ENCODE measurements at places on chromosomes 6 and 20.

GRCh38 chr6:98107801-98108200 is 726.6 kb upstream of the POU3F2 start:
- no peak for DNase-seq

- DNase-seq, result no peak
Measured at GRCh38 chr6:131001111-131001736, 61.8 kb downstream of the EPB41L2 start.

- DNase-seq, result no peak
Measured at GRCh38 chr6:12832226-12832735, 115.7 kb downstream of the PHACTR1 start.

- no peak for DNase-seq
Measured at GRCh38 chr6:136410201-136411024, 120.8 kb upstream of the BCLAF1 start.

GRCh38 chr20:703006-703405 is 27.4 kb upstream of the SCRT2 start:
- no peak for DNase-seq

DNA sequence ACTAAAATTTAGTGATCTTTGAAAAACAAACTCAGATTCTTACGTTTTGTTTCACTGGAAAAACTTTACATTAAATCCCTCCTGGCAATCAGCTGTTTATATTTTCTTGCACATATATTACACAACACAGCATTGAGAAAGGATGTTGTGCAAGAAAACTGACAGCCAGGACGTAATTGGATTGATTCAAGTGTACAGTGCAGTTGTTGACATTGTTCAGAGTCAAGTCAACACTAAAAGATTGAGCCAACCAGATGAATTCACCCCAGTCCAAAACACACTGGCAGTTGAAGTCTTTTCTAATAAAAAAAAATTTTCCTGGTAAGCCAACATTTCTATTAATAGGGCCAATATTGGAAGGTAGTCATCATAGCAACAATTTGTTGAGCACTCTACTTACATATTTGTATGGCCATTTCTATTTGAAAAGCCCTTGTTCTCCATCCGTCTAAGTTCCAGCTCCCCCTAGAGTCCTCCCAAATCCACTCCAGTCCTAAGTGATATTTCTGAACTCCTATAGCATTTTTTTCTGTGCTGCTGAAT is 20.9 kb upstream of the VNN1 start:
- DNase-seq, result no peak

DNA sequence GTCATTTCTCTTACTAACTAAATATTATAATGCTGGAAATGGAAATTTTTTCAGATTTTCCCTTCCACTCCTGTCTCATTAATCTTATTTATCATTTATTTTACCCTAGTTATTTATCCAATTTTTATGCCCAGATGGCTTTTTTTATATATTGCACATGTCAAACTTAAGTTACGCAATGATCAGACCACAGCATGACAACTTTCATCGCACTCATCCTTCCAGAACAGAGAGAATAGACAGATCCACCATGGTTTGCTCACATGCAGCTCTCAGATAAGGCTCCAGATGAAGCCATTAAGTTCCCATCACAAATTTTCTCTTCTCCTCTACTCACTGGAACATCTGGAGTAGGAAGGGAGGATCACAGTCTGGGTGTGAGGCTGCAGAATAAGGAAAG is 48.7 kb downstream of the MAP7 start:
- DNase-seq, result no peak

DNA sequence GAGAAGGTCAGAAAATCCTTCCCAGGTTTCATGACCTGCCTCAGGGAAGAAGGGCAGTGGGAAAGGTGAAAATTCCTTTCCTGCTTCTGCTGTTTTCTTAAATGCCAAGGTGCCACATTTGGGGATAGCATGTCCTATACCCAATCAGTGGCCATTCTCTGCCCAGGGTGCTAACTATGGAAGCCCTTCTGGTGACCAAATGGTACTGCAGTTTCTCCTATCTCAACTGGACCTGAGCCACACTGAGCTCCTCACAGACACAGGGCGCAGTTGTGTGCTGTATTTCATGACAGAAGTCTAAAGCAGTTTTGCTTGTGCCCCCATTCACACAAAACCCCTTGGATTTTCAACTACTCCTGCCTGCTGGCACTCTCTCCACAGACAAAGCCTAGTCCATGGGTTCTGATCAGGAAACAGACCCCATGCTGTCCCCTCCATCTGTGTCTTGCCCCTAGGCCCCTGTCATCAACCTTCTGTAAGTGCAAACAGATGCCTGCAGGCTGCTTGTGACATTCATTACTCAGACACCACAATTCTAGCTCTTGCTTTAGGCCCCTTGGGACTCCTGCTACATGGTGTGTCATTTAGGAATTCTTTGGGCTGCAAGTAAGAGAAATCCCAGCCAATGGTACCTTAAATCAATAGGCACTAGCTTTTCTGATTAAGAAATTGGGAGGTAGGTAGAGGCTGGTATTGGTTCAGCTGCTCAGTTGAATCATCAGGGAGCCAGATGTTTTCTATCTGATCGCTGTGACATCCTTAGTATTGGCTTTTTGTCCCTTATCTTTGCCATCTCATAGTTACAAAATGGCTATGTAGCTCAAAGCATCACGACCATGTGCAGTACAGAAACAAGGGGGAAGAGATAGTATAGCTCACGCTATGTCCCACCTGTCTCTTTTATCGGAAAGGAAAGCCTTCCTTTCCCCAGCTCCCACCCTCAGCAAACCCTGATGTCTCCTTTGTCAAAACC is 147.8 kb downstream of the CD83 start:
- no peak for DNase-seq

GRCh38 chr6:3798055-3798919 is 46.8 kb upstream of the PXDC1 start:
- DNase-seq, result no peak

GRCh38 chr6:31829633-31830283 is 2.2 kb downstream of the HSPA1B start:
- no peak for DNase-seq

DNA sequence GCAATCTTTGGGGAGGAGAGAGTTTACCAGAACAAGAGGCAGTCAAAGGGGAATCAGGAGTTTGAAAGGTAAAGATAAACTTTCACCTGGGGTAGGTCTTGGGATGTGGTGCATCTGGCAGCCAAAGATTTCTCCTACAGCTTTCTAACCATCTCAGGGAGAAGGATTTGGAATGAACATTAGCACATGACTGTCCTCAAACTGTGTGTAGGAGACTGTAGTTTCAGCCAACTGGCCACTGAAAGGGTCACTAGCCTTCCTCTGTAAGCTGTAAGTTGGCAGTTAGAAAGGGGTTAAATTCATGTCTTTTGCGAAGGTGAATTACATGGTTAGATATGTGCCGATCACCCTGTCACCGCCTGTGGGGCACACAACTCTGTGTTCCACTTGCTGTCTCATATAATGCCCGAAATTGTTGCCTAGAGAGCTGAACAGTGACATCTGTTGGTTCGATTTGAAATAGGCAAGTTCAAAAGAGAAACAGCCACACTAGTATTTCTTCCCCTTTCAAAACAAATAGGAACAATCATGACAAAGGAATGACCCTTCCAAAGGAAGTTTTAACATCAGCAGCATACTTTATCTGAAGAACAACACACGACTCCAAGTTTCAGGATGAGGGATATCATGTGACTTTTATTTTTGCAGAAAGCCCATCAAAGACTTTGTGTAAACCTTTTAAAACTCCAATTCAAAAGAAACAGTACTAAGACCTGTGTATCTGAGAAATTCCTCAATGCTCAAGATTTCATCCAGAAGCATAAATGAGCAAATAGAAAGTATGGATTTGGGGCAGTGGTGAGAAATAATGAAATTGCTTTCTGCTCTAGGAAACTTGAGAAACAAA is 1.1 kb upstream of the OPN5 start:
- DNase-seq, result peak; percentile 71

GRCh38 chr6:28901831-28902230 is 22.0 kb downstream of the TRIM27 start:
- no peak for DNase-seq

DNA sequence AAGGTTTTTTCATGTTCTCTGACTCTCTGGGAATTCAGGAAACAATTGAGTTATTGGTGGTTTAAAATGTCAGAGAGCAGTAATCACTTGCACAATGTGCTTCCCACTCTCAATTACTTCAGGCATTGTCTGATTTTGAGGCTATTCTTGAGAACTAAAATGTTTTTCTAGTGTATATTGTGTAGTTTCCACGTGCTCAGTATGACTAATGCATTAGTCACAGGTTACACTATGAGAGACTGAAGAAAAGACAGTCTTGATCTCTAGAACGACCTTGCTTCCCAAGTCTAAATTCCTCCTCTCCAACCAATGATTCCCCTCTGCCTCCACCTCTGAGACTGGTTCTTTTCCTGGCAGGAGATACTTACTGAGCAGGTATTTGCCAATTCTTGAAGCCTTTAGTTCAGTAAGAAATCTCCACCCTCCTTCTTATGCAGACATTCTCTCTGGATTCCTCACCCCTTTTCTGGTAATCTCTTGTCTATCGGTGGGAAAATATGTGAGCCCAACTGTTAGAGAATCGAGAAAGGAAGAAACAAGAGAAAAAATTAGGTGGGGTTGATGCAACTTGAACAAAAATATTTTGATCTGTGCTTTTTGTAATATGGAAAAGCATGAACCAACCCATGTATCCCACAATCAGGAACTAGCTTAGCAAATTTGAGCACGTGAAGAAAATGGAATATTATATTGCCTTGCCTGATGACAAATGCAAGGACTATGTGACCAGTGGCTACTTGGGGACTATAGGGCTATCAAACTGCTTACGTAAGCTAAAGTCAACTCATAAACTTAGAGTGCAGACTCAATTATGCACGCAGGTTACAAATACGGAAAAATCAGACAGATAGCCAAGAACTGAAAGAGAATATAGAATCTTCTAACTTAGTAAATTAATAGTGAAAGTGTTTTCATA is 61.1 kb upstream of the SLC22A16 start:
- peak; percentile 92 for DNase-seq

DNA sequence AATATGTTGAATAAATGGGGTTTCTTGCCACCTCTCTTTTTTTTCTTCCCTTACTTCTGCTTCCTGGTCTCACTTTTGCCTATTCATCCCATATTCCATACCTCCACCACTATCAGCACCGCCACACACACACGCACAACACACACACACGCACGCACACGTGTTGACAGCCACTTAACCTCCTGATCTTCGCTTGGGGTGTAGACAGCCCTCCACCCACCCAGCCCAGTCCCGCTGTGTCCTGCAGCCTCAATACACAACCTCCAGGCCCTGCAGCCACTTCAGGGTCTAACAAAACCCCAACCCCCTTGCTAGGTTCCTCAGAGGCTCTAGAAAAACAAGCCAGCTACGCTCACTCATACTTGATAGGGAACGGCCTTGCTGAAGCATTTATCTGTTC is 72.3 kb downstream of the LINC00237 start:
- DNase-seq, result no peak

DNA sequence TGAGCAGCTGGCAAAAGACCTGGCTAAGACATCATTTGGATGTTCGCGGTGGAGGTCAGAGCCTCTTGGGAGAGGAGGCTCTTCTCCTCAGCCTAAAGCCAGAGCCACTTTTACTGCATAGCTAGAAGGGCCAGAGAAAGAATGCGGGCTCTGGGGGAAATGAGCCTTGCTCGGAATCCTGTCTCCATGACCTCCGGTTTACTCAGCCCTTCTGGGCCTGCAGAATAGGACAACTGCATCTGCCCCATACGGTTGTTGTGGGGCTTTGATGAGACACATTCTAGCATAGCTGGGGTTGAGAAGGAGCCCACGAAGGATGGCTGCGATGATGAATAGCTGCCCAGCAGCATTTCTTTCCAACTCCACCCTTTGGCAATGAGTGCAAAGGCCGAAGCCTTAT is 115.0 kb upstream of the SLC22A23 start:
- DNase-seq, result no peak

DNA sequence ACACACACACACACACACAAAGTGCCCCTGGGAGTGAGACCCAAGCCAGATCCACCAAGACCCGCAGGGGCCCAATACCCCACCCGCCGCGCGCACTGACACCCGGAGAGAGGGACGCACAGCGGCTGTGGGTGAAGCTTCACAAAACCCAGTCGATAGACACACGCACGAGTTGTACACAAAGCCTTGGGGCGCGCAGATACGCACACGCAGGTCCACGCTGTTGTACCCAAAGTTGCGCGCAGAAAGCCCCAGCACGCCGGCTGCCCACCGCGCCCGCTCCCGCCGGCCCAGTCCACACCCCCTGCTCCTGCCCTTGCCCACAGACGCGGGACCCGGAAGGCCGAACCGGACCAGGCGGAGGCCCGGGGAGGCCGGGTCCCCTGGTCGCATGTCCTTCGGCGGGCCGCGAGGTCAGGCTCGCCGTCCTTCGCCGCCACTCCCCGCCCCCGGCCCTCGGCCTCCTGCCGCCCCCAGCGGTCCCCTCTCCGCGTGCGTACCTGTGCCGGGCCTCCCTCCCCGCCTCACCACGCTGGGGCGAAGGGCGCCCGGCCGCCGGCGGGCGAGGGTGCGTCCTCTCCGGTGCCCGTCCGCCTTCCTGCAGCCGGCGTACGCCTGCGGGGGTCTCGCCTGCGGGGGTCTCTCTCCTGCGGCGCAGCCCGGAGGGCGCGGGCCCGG is at the start of gene TMEM74B:
TSS of gene TMEM74B (minus strand) at position 344 of the 678 bp plus-strand sequence. CDS start 1,180 bp downstream, outside the sequence.
- DNase-seq, result no peak

- DNase-seq, result peak; percentile 95
Measured at GRCh38 chr6:163585932-163586437, 171.5 kb downstream of the QKI start.

DNA sequence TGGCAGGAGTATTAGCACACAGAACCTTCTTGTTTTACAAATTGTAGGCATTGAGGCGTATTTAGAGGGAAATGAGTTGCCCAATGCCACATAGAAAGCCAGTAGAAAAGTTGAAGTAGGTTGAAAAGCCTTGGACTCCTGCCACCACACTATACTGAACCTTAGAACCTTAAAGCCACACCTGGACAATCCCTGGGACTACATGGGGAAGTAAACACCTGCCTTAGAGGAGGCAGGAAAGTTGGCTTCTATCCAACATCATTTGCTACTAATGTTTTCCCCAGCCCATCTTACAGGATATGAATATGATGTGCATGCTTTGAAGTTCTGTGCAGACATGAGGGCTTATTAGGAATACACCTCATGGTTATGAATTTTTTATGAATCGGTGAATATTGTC is 5.3 kb upstream of the EPPIN start:
- no peak for DNase-seq

GRCh38 chr6:1315560-1316386 is 3.9 kb downstream of the FOXQ1 start:
- DNase-seq, result no peak

GRCh38 chr20:5548902-5549599 is 201.2 kb upstream of the SHLD1 start:
- no peak for DNase-seq

- no peak for DNase-seq
Measured at GRCh38 chr6:99590728-99591672, 15.6 kb upstream of the PRDM13 start.

GRCh38 chr6:118174071-118174470 is 267.0 kb downstream of the SLC35F1 start:
- DNase-seq, result no peak

GRCh38 chr6:2523061-2523460 is 227.7 kb downstream of the MYLK4 start:
- DNase-seq, result no peak

GRCh38 chr20:10927011-10927583 is 253.3 kb upstream of the JAG1 start:
- DNase-seq, result no peak
